ENCODE measurements at places on chromosomes 1 and 21.

DNA sequence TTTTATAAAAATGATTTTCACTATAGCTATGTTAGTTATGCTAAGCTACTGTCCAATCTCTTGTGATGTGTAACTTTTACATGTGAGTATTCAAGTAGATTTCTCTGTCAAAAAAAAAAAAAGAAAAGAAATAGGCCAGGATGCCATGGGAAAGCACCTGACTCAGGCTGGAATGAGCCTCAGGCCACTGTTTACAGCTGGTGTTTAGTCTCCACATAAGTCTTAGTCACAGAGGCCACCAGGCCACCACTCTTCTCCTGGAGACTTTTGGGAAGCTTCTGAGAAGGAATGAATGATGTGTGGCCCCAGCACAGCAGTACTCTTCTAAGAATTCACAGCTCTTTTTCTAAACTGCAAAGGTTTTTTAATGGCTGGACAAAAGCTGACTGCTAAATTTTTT lies 48.9 kb downstream of the CHML start:
- no peak for DNase-seq

GRCh38 chr21:19171585-19171984 lies 768.0 kb upstream of the TMPRSS15 start:
- no peak for DNase-seq

GRCh38 chr1:11957398-11957797 lies 22.8 kb upstream of the MFN2 start:
- no peak for DNase-seq

GRCh38 chr1:71086331-71086730 lies 5.5 kb upstream of the ZRANB2 start:
- DNase-seq = no peak
